ENCODE measurements at places on chromosomes 12 and 14.

GRCh38 chr14:103492156-103492925 lies 30.3 kb downstream of the CKB start:
- no peak for DNase-seq

- no peak for DNase-seq
Measured at GRCh38 chr12:130881046-130881445, 9.2 kb downstream of the RAN start.

GRCh38 chr14:63164108-63164683 lies 40.0 kb upstream of the RHOJ start:
- DNase-seq: no peak

DNA sequence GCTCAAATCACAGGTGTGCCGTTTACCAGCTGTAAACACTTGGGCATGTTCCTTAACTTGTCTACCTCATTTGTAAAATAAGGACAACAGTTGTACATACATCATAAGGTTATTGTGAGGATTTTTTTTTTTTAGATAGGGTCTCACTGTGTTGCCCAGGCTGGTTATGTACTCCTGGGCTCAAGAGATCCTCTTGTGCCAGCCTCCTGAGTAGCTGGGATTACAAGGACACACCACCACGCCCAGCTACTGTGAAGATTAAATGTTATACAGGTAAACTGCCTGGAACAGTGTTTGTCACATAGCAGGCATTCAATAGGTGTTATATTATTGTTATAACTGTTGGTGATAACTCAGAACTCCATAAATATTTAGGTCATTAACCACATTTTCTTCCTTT lies 12.7 kb downstream of the TMED10 start:
- no peak for DNase-seq

DNA sequence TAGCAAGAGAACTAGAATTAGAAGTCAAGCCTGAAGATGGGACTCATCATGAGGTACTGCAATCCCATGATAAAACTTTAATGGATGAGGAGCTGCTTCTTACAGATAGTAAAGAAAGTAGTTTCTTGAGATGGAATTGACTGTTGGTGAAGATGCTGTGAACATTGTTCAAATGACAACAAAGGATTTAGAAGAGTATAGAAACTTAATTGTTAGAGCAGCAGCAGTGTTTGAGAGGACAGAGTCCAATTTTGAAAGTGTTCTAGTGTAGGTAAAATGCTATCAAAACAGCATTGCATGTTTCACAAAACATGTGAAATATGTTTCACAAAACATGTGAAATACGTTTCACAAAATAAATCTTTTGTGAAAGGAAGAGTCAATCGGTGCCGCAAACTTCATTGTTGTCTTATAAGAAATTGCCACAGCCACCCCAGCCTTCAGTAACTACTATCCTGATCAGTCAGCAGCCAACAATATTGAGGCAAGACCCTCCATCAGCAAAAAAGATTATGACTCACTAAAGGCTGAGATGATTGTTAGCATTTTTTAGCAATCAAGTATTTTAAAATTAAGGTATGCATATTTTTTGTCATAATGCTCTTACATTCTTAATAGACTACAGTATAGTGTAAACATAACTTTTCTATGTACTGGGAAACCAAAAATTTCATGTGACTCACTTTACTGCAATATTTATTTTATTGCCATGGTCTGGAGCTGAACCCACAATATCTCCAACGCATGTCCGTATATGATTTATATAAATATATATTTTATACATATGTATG lies 173.4 kb upstream of the BMP4 start:
- no peak for DNase-seq

- no peak for DNase-seq
Measured at GRCh38 chr12:56385873-56386272, 23.2 kb upstream of the APOF start.

- DNase-seq: no peak
Measured at GRCh38 chr12:12877153-12877768, 14.1 kb upstream of the GPRC5A start.

- peak; percentile 49 for DNase-seq
Measured at GRCh38 chr14:21068521-21069387, 1.4 kb upstream of the ARHGEF40 start.

DNA sequence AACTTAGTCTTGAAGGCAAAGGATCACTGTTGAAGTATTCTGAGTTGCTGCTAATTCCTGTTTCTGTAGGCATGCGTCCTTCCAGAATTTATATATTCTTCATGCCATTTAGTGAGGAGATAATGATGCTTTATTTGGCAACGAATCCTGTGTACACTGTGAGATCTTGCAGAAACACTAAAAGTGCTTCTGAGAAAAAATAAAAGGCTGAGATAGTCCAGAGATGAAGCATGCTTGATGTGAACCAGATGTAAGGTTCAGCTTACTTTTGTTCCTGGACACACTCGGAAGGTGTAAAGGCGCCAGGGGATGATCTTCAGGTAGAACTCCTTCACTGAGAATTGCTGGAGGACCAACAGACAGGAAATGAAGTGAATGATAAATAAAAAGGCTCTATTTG lies 39.1 kb downstream of the AREL1 start:
- no peak for DNase-seq

DNA sequence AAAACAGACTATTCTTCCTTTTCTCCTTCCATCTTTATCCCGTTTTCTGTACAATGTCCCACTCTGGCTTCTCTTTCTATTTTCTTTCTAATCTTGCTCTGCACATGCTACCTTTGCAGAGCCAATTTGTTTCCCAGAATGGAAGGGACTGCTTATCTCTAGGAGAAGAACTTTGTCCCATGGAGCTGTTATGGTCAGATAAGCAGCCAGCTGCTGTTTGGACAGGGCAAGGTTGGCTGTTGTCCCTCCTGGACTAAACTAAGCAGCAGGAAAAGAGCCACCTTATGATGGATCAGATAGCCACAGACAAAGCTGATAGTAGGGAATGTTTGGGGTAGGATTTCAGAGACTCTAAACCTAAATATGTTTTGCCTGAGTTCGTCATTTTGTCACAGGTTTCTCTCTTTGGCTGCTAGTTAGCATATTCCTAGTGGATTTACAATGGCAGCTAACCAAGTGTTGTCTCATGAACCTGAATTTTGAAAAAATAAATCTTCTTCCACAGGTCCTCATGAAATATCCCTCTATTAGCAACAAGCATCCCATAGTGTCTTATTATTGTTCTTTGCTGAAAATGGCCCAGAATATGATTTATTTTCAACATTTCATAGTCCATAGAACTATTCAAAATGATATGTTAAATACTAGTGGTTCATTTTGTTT lies 262.8 kb downstream of the SLC16A7 start:
- DNase-seq: no peak

GRCh38 chr14:32367516-32367915 lies 38.4 kb downstream of the AKAP6 start:
- DNase-seq: no peak

DNA sequence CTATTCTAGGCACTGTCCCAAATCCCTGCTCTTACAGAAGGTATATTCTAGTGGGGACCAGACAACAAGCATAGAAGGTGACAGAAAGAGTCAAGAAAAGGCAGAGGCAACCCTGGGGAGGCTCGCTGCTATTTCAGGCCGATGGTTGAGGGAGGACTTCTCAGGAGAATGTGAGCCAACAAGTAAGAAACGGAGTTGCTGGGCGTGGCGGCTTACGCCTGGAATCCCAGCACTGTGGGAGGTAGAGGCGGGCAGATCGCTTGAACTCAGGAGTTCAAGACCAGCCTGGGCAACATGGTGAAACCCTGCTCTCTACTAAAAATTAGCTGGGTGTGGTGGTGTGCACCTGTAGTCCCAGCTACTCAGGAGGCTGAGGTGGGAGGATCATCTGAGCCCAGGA lies 4.7 kb upstream of the GOLGA3 start:
- DNase-seq: no peak

GRCh38 chr12:14878488-14878887 lies 7.2 kb downstream of the MGP start:
- no peak for DNase-seq

- DNase-seq: no peak
Measured at GRCh38 chr12:108629824-108630476, 3.7 kb downstream of the SELPLG start.

GRCh38 chr12:3533703-3534386 lies 42.8 kb downstream of the PRMT8 start:
- DNase-seq: peak; percentile 93

GRCh38 chr12:93179792-93180191 lies 197.9 kb upstream of the NUDT4 start:
- no peak for DNase-seq

DNA sequence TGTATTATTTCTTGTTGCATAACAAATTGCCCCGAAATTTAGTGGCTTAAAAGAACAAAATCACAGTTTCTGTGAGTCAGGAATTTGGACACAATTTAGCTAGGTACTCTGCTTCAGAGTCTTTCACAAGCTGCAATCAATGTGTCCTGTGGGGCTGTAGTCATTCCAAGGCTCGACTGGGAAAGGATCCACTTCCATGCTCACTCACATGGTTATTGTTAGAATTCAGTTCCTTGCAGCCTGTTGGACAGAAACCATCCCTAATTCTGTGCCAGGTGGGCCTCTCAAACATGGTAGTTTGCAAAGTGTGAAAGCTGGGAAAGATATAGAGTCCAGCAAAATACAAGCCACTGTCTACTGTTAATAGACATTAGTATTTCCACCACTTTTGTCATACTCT lies 59.7 kb upstream of the ARID2 start:
- no peak for DNase-seq

GRCh38 chr12:123046431-123046830 lies 66.0 kb downstream of the ARL6IP4 start:
- no peak for DNase-seq

GRCh38 chr12:388541-389141 lies 479 bp downstream of the KDM5A start:
- DNase-seq: no peak

- no peak for DNase-seq
Measured at GRCh38 chr14:102297436-102298170, 7.4 kb downstream of the MOK start.

- DNase-seq: no peak
Measured at GRCh38 chr12:6582196-6582595, 14.1 kb upstream of the NOP2 start.

DNA sequence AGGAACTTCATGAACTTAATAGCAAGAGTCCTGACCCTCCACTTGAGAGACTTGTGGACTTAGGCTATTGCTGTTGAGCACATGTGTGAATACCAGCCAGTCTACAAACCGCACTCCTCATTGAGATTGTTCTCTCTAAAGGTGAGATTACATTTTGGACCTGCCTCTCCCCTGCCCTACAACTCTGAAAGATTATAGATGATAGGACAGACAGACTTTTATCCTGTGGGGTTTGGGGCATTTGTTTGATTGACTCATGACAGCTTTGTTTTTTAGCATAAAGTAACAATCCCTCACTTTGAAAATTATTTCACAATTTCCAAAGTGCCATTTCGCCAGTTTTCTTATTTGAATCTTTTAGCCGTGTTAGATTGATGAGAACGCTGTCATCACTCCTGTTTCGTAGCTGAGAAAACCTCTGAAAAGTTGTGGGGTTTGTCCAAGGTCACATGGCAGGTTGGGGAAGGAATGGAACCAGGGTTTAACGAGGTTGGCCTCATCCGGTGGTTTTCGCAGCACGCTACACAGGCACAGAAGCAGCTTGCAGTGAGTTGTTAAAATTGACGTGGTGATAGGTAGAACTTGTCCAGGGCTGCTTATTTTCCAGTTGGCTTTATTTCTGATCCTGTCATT lies 836 bp downstream of the EVL start:
- DNase-seq: no peak

- DNase-seq: no peak
Measured at GRCh38 chr14:77649326-77649725, 32.9 kb upstream of the SPTLC2 start.

- peak; percentile 67 for DNase-seq
Measured at GRCh38 chr14:21476523-21476924, 235 bp downstream of the RAB2B start.

DNA sequence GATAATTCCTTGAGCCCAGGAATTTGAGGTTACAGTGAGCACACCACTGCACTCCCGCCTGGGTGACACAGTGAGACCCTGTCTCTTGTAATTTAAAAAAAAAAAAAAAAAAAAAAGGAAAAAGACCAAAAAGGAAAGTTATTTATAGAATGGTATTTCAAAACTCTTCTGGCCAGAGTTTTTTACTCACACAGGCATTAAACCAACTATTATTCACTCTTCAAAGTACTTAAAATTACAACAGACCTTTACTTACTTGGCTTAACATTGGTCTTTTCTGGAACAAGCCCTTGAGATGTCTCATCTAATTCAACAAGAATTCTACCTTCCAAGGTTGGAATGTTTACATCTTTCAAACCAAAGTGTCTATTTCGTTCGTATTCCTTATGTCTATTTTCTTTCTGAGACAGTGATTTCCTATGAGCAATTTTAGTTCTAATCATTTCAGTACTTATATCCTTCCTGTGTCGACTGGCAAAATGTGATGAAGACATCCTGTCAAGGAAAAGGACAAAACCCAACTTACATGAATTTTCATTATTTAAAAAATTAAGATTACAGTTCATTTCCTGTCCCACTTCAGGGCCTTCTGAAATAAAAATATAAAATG lies 2.6 kb downstream of the DLGAP5 start:
- no peak for DNase-seq

GRCh38 chr12:131721548-131721947 lies 10.7 kb downstream of the SFSWAP start:
- no peak for DNase-seq

GRCh38 chr12:118175823-118176447 lies 40.0 kb downstream of the PEBP1 start:
- no peak for DNase-seq

GRCh38 chr14:95508377-95508776 lies 8.1 kb downstream of the SYNE3 start:
- DNase-seq: no peak

GRCh38 chr14:50371546-50371945 lies 25.1 kb downstream of the CDKL1 start:
- no peak for DNase-seq

DNA sequence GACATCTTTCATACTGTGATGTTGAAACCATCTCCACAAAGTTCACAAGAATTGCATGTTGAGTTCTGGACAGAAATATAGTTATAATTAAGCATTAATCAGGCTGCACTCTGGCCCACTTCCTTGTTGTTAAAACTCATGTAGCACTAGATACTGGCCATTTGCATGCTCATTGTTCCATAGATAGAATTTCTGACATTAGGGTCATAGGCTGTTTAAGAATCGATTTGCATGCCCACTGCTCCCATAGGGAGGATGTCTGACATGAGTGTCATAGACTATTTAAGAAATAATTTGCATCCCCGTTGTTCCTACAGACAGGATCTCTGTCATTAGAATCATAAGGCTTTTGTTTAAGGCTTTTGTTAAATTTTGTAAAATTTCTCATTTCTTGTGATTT lies 50.2 kb downstream of the MYF5 start:
- no peak for DNase-seq

DNA sequence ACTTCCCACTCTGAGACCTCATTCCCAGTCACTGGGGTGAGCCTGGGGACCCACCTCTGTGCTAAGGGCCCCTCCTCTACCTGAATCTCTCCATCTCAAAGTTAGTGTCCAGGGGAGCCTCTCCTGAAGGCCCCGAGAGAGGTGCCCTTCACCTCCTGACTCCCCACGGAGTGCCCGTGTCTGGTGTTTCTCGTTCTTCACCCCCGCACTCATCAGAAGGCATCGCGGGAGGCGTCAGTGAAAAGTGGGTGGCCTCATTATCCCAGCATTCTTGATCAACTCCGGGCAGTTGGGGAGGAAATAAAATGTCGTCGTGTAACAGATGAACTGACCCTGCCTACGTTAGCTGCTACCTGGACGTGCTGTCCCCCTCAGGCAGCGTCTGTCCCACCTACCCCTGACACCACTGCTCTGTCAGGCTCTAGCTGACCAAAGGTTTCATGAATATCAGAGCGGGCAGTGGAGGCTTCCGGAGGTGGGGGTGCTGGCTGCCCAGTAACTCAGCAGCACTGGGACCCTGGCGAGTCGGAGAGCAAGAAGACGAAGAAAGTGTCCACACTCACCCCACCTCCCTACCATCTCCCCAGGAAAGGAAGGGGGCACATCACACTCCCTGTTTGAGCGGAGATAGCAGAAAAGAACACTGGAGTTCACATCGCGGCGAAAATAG lies 102.9 kb downstream of the PIWIL1 start:
- no peak for DNase-seq
